ENCODE measurements at places on chromosomes 3 and 15.
A peak's percentile ranks its signal among the peaks of the same experiment; 100 is the strongest.

- no peak for DNase-seq
Measured at GRCh38 chr3:141878817-141879216, 2.4 kb downstream of the ATP1B3 start.

GRCh38 chr3:105976196-105976595, 107.4 kb upstream of the CBLB start:
- DNase-seq: no peak

DNA sequence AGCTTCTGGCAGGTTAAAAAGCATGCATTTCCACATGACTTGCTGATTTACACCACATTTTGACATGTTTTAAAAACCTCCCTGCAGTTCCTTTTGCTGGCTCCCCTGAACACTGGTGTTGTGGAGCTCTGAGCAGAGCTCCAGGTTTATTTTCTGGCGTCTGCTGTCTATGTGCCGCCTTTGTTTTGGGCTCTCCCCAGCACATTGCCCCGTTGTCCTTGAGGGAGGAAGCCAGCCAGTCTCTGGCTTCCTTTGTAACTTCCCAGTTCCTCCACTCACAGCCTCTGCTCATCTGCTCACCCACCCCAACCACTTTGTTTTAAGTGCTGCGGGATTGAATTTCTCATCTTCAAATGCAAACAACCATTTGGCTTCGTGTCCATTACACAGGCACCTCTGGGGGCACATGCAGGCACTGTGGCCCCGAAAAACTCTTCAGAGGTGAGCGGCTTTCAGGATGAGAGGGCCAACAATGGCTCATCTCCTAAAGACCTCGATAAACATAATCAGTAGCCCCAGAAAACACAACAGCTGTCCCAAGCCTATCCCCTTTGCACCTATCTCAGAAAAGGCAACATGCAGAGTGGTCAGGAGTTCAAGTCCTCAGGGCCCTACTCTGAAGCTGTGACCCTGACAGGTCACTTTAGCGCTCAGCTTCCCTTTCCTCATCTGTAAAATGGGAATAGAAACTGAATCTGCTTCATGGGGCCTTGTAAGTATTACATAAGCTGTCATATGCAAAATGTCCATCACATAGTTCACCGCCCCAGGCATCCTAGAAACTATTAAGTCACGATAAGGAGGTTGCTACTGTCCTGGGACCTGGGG, 1.3 kb upstream of the MEF2A start:
- no peak for DNase-seq

- DNase-seq: no peak
Measured at GRCh38 chr3:10376353-10376752, 55.4 kb upstream of the SEC13 start.

GRCh38 chr3:112302150-112302830, 8.3 kb upstream of the SLC9C1 start:
- DNase-seq: no peak

GRCh38 chr3:114506591-114507300, 212.9 kb downstream of the TIGIT start:
- DNase-seq: no peak

DNA sequence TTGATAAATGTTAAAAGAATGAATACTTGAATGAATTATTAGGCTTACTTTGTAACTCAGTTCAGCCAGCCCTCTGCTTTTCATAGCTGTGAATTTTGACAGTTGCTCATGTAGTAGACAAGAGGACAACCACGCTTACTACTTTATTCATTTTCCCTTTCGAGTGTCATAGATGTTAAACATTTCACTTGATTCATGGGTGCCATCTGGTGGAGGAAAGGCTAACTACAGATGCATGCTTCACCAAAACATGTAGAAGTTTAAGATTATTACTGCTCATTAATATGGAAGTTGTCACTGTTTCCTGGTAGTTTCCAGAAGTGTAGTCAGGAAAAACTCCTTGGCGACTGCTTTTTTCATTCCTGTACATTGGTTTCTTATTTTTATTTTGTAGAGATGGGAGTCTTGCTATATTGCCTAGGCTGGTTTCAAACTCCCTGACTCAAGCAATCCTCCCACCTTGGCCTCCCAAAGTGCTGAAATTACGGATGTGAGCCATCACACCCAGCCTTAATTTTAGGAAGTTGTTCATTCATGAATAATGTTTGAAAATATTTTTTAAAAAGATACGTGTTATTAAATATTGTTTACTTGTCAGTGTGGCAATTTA, 163.2 kb downstream of the B3GALNT1 start:
- peak; percentile 59 for DNase-seq

DNA sequence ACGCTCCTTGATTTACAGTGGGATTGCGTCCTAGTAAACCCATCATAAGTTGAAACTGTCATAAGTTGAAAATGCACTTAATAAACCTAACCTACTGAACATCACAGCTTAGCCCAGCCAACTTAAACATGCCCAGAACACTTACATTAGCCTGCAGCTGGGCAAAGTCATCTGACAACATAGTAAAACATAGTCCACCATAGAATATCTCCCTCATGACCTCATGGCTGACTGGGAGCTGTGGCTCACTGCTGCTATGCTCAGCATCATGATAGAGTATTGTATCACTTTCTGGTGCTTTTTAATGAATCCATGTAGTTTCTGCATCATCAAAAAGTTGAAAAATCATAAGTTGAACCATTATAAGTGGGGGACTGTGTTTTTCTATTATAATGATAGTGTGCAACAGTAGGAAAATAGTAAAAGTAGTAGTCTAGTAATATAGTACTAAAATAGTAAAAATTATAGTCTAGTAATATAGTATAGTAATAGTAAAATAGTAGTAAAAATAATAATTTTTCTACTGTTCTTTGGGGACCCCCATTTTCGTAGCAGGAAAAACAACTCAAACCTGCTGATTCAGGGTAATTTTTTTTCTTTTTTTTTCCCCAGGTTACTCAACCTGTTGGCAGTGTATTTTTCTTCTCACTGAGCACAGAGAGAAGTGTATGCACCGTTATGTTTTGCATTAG, 233.5 kb downstream of the MYRIP start:
- no peak for DNase-seq

- DNase-seq: no peak
Measured at GRCh38 chr3:60399861-60400845, 851.1 kb downstream of the FHIT start.

DNA sequence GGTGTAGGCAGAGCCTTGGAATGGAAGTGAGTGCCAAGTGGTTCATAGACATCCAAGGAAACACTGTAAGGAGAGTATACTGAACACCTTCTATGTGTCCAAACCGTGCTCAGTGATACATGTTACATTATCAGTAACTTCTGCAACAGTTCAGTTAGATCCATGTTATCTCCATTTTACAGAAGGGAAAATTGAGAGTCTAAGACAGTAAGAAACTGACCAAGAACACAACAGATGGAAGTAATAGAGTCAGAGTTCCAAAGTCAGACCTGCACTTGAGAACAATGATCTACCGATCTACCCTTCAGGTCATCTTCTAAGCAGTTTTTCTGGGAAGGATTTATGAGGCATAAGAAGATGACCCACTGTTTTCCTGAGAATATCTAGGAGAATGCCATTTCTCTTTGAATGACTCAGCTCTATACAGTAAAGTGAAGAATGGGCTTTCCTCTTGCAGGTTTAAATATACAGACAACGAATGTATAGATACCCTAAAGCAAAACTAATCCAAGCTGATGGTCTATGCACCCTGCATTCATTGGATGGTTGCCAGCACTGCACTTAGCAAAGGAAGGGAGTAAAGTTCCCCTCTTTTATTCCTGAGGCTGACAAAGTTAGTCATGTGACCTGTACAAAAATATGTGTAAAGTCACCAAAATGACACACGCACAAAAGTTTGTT, 604.1 kb upstream of the MDFIC2 start:
- DNase-seq: no peak

DNA sequence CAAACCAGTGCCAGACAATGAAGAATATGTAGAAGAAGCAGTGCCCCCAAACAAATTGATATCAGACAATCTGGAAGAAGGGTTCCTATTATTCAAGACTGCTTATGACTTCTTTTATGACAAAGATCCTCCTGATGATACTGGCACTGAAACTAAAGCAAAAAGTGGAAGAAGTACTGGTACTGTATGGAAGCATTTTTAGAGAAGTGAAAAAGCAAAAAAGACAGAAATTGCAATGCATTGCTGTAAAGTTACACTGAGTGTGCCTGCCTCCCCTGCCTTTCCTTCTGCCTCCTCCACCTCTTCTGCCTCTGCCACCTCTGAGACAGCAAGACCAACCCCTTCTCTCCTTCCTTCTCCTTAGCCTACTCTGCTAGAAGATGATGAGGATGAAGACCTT, 167.6 kb downstream of the PLCL2 start:
- DNase-seq: no peak

DNA sequence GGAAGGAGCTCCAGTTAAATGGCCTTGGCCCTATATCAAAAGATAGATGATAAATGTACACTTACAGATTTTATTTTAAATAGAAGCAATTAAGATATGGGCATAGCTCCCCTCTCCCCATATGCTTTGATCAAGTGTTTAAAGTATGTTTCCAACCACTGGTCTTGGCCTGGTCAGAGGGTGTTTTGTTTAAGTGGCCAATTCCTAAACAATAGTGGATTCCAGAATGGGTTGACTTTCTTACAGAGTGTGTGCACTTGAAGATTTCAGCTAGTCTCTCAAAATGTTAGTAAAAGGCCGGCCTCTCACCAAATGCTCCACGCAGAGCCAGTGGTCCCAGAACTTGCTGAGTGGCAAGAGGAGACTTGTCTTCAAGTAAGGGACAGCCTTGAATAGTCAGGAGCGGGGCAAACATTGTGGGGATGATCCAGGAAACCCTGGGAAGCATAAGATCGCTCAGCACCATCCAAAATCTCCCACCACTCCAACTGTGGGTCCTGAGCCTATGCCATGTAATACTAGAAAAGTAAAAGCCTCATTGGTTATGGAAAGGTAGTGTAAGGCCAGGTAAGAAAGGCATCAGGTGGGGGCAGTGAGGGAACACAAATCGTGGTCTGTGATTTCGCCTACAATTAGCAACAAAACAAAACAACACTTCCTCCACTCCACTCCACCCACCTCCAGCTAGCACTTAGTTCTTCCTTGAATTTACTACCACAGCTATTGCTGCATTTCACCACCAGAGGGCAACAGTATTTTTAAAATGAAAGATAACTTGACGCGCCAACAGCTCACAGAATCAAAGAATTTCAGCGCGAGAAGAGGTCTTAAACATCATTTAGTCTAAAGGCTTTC, 4.8 kb downstream of the RARRES1 start:
- DNase-seq: peak; percentile 14

GRCh38 chr3:184741259-184741556, 29.3 kb upstream of the MAGEF1 start:
- no peak for DNase-seq

- DNase-seq: no peak
Measured at GRCh38 chr3:182143903-182144302, 432.2 kb downstream of the SOX2 start.

DNA sequence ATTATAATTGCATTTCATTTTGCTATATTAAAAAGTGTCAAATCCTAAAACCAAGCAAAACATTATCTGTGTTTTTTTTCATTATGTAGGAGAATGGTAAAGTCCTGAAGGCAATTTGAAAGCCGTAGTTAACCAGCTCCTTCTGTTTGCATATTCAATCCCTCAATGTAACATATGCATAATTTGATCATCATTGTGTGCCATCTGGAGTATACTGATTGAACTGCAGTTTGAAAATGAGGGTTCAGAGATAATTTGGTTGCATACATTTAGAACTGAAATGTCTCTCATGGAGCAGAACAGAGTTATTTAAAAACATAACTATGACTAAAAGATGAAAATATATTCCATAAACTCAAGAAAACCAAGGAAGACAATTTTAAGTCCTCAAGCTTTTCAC, 518.6 kb downstream of the GBE1 start:
- DNase-seq: no peak

- no peak for DNase-seq
Measured at GRCh38 chr15:67781061-67781460, 44.2 kb upstream of the SKOR1 start.

DNA sequence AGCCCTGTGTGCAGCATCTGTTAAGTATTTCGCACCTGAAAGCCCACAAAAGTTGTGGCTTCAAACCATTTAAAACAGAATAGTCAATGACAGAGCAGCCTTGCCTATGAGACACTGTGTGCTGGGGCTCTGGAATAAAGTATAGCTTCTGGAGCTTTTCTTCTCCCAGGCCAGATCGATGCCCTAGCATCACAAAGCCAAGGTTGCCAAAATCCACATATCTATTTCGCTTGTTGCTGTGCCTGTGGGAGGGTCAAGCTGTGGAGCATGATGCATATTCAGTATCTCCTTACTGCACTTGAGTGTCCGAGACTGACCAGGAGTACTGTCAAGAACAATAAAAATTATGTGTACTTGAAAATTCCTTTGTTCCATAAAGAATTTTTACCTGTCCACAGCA, 7.6 kb downstream of the PLOD2 start:
- DNase-seq: no peak

- DNase-seq: no peak
Measured at GRCh38 chr3:113169891-113170452, 41.4 kb upstream of the BOC start.

DNA sequence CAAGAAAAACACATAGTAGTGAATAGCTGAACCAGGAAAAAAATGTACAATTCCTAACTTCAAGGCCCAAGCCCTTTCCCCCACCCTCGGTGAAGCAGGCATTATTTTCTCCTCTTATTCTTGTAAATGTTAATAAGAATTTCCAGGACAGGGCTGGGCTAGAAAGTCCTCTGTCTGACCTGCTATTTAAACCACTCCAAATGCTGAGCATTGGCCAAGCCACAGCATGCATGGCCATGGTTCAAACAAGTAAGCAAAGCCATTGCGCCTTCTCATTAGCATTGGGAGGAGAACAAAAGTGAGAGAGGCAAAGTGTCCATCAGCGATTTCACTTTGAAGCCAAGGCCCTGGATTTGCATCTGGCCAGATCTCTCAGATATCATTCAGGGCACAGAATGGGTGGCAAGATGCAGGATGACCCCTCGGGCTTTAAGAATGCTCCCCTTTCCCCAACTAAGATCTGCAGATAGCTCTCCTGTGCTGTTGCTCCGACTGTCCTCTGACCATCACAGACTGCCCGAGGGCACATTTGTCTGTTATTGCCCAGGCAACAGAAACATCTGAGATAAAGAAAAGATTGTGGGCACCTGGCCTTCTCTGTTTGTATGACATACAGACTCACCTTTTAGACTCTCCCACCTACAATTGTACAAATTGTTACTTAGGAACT, 46.3 kb downstream of the CEMIP start:
- DNase-seq: no peak
